H7 (cell line): ENCODE measurements at places on chromosomes 7 and 10. TPM values are rescaled to one million over a fixed set of nuclear protein-coding genes. Genes with fewer than 3 reads are reported as not detected.
A peak's percentile ranks its signal among the peaks of the same experiment; 100 is the strongest.

- DNase-seq, result no peak
Observed at GRCh38 chr7:116145245-116145852, 65.0 kb upstream of the TES start.

DNA sequence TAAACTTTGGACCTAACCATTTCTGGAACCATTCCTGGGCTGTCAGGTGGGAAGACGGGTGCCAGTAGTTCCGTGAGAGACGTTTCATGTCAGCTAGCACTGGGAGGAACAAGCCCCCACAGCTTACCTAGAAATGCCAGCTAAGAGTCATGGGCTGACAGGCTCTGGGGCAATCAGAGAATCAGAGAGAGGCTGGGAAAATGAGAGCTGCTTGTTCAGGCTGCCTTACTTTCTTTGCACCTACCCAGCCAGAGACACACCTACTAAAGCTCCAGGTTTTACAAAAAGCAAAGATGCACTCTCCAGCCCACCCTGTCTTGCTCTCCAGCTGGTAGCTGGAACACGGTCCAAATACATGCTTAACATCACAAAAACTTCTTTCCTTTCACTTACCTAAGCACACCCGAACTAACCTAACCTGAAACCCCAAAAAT is 688 bp downstream of the PTN start:
- DNase-seq, result peak; percentile 7

DNA sequence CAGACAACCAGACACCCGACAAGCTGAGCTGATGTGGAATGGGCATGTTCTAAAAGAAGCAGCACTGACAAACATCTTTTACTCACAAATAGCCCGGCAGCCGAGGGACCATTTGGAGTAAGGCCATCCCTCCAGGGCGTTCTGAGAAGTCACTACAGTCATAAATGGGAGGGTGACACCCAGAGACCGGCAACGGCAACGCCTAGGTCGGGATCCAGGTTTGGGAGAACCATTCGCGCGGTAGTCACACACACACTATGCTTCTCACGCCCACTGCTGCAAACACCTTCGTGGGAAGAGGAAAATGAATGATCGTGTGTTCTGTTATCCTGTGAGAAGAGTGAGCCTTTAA is 9.8 kb downstream of the TNS3 start:
- DNase-seq, result no peak

DNA sequence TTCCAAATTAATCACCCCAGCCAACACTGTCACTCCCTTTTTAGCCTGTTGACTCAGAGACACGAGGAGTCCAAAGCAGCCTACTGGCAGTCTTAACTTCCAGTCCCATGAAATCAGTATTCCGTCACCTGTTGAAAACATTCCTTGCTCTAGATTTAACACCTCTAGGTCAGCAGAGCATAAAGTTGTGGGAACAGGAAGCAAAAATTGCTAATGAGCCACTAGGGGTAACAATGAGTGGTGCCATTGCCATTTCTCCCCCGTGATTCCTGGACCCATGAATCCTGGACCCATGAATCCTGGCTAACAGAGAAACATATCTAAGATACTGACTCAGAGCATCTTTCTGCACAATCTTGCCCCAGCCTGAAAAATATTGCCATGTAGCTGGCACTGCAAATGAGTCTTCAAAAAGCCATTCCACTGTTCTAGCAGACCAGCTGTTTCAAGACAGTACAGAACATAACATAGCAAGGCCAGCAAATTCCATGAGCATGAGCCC is 252.7 kb upstream of the PTER start:
- no peak for DNase-seq

DNA sequence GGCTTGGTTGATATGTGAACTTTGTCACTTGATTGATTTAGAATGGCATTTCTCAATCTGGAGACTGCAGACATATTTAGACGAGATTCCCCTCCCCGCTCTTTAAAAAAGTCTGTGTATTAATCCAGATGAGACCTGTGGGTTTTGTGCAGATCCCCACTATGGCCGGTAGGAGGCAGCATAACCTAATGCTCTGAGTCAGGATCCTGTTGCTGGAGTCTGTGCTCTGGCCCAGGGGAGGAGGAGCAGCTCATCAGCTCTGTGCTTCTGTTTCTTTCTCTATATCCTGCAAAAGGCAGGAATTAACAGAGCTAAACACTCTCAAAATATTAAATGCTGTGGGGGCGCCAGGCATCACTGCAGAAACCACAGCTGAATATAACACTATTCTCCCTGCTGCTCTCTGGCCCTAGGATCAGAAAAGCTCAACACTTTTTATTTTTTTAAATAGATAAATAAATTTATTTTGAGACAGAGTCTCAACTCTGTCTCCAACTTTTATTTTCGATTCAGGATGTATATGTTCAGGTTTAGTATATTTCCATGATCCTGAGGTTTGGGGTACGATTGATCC is 23.9 kb upstream of the SEPHS1 start:
- peak; percentile 89 for DNase-seq

GRCh38 chr10:113086282-113086681 is 136.2 kb downstream of the TCF7L2 start:
- DNase-seq, result no peak

- DNase-seq, result no peak
Observed at GRCh38 chr10:117936976-117937375, 109.8 kb downstream of the RAB11FIP2 start.

- peak; percentile 85 for DNase-seq
Observed at GRCh38 chr10:8050556-8051108, 3.9 kb upstream of the GATA3 start.

DNA sequence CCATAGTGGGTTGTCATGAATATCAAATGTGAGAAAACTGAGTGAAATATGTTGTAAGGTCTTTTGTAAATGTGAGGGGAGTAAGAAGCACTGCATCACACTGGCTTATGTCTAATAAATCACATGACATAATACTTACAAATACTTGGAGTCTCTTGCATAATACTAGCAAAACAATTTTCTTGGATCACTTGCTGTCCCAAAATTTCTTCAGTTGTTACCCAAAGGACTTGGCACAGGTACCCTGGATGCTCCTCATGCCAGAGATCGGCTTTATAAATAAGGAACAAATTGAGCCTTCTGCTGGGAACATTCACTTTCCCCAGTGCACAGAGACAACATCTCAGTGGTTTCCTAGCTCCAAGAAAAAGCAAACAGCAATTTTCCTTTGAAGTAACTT is 5.0 kb upstream of the LRIT2 start:
- no peak for DNase-seq

DNA sequence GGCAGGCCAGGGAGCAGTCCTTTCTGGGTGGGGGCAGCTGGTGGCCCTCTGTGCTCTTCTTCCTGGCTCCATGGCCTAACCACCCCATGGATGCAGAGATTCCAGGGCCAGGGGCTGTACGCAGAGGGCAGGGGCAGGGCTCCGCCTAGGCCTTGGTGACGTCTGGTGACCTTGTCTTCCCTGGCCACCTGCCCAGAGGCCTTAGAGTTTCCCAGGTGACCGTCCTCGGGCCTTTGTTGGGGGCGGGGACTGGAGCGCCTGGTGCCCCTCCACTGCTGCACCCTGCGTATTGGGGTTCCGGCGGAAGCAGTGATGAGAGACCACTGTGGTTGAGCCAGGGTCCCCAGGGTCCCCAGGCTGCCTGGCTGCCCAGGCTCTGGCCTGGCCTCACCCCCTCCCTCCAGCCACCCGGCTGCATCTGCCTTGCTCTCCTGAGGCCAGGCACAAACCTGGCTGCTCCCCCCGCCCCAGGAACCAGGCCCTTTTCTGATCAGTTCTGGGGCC is 10.3 kb downstream of the PWWP2B start:
- DNase-seq, result peak; percentile 82

DNA sequence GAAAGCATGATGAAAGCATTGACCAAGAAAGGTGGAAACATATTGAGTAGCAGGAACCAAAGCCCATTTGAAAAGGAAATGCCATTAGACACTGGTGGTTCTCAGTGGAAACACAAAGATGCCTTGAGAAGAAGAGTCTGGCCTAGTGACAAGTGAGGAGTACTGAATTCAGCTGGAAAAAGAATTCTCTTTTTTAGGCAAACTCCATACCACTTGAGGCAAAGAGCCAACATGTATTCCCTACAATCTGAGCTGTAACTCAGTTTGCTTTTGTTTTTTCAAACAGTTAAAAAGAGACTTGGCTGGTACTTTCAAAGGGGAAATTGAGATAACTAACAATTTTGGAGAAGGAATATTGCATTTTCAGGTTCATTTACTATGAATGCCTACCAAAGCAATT is 624.0 kb downstream of the NRG3 start:
- DNase-seq, result no peak

GRCh38 chr7:70668606-70669358 is 463.2 kb upstream of the GALNT17 start:
- no peak for DNase-seq

DNA sequence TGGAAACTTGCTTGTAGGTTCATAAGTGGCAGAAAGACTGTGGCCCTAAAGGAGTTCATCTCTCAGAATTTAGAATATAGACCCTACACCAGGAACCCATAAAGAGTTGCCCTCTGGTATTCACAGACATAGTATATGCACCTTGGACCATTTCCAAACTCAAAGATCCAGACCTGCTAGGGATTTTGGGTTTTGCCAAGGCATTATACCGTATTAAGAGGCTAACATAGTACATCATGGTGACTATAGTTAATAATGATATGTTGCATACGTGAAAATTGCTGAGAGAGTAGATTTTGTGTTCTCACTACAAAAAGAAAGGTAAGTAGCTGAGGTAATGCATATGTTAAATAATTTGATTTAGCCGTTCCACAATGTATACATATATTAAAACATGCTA is 13.9 kb downstream of the IFIT3 start:
- DNase-seq, result no peak

DNA sequence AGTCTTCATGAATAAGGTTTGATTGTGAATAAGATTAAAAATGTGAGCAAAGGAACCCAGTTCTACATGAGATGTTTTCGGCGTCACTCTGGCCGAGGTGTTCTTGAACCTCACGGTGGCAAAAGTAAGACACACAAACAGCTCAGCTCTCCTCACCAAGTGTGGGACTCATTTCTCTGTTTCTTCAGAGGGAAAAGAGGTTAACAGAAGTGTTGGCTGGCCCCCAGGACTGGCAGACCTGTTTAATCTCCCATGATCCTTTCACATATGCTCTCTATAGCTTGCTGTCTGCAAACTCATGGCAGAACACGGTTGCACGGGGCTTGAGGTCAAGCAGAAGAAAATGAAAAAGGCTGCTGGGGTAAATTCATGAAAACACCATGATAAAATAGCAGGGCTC is 394.4 kb downstream of the CALN1 start:
- DNase-seq, result no peak

- DNase-seq, result no peak
Observed at GRCh38 chr7:108415821-108416536, 40.3 kb downstream of the NRCAM start.

DNA sequence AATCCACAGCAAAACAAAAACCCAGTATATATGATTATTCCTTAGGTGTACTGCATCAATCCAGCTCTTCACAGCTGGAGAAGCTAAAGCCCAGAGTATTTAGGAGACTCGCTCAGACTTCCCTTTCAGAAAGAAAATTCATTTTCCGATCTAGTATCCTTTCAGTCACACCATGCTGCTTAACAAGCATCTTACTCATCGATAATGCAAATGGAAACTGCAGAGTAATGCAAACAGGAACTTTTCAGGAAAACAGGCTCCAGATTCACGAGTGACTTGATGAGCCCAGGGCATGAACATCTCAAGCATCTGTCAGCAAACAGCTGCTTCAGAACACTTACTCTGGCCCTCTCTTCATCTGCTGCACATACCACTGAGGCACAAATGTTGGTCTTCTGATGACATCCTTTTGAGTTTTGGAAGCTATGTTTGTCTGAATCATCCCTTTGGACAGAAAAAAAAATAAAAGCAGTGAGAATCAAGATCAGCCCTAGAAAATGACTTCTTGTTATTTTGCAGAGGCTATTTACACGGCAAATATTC is 24.9 kb upstream of the ZC3HAV1L start:
- DNase-seq, result no peak

DNA sequence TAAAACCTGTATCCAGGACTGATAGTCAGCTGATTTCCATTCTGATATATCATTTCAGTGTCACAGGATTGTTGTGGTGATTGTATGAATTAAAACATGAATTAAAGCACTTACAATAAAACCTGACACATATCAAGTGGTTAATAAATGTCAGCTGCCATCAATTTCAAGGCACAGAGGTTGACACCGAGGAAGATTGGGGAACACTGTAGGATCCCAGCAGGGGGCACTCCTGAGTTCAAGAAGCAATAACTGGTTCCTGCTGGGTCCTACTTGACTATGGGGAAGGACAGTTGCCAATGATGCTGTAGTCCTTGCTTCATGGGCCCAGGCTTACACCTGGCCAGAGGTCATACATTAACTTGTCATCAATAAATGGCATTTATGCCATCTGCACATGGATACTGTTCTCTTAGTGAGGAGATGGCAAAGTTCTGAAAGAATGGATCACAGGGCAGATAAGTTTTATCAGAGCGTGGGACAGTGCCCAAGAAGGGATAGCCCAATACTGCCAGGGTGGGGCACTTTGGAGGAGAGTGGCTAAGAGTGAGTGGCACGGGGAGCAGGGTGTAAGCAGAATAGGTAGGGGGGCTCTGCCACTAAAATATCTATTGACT is 24.1 kb downstream of the FZD1 start:
- no peak for DNase-seq

DNA sequence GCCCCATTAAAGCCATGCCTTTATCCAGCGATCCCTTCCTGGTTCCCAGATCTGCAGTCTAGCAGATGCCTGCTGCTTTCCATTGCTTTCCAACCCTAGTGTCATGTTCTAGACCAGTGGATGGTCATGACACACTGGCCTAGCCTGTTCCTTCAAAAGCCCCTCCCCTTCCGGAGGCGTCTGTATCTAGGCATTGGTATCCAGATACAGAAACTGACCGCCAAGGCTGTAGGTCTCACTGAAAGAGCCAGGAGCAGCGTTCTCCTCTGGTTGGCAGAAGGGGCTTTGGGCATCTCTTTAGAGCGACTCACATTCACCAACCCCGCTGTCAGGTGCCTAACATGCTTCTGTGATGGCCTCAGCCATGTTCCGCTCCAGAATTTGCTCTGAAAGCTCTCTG is 22.6 kb downstream of the JCAD start:
- DNase-seq, result no peak

GRCh38 chr10:1163204-1163660 is 107.0 kb downstream of the WDR37 start:
- no peak for DNase-seq

DNA sequence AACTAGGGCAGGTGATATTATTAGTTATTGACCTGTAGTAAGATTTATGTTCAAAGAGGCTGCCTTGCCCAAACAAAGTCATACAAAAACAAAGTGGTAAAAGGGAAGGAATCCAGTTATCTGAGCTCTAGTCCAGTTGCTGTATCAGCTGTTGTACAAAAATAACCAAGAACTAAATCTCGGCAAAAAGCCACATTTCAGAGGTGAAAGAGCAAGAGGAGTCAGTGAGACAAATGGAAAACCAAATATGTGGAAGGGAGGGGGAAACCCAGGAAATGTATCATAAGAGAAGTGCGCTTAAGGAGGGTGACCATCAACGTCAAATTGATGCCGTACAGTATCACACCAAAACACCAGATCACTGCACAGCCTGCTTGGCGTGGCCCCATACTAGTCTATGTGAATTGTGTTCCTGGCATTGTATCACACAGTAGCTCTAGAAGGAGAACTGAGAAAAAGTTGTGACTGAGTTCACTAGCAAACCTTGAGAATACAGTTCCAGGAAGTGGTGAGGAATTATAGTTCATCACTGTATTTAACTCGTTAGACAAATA is 6.4 kb downstream of the AGBL3 start:
- DNase-seq, result no peak

Gene NEURL1
- 7.9 and 16.5 TPM in 2 replicates for total RNA-seq

Gene PLEKHS1
- total RNA-seq, result not detected in 2 replicates

Gene MGAM2
- total RNA-seq, result not detected in 2 replicates

Gene TBXAS1
- total RNA-seq, result 0.55 and 0.76 TPM in 2 replicates

Gene NEUROD6
- not detected in 2 replicates for total RNA-seq

Gene PNLIPRP3
- total RNA-seq, result not detected in 2 replicates

Gene SEMA3D
- 0.90 and 1.6 TPM in 2 replicates for total RNA-seq

Gene SLC39A12
- total RNA-seq, result 0.03 TPM in 1 of 2 replicates, not detected in the other

Gene TMEM140
- not detected in 2 replicates for total RNA-seq
